Stimulated activated CD4-positive, alpha-beta T cell treated with anti-CD3 and anti-CD28 coated beads, TNF-alpha, amount 100 ng/mL, for 1 hour (primary cell): ENCODE measurements at places on chromosomes 2 and 18.

DNA sequence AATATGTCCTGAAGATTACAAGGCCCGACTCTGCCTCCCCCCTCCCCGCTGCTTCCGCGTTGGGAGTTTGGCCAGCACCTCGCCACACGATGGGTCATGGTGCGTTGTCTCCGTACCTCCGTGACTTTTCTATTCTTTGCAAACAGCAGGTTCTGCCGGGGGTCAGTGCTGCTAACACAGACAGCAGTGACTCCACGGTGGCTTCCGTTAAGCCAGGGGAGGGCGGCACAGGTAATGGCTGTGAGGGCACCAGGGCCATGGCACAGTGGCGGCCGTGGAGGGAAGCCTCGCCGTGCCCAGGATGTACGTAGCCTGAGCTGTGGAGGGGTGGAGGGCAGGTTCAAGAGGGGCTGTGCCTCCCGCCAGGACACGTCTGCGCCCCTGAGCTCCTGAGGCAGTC is 115.5 kb downstream of the NFATC1 start:
- DNase-seq = no peak

GRCh38 chr18:49892148-49892924 is 79.0 kb upstream of the ACAA2 start:
- DNase-seq = no peak

DNA sequence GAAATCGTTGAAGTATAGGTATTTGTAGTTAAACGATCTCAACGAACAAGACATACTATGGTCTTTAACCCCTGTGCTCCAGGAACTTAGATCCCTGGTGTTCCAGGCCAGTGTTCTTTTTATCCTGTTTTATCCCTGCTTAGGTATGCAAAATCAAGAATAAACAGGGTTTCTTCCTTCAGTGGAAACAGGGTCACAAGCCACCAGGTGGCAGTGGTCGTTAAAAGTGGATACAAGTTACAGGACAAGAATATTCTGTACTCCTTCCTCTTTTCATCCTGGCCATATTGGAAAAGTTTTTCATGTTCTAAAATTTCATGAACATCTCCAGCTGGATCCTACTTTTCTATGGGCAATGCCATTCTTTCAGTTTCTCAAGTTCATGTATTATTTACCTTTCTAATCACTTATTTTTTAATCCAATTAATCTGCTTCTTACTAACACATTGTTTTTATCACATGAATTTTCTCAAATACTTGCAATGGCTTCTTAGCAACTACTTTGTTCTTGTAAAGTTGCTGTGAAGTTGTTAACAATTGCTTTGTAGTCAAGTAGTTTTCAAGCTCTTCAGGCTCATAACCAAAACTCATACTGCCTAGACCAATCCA is 16.4 kb upstream of the HNMT start:
- no peak for DNase-seq

- no peak for DNase-seq
Observed at GRCh38 chr18:33918571-33918970, 306.1 kb downstream of the NOL4 start.

DNA sequence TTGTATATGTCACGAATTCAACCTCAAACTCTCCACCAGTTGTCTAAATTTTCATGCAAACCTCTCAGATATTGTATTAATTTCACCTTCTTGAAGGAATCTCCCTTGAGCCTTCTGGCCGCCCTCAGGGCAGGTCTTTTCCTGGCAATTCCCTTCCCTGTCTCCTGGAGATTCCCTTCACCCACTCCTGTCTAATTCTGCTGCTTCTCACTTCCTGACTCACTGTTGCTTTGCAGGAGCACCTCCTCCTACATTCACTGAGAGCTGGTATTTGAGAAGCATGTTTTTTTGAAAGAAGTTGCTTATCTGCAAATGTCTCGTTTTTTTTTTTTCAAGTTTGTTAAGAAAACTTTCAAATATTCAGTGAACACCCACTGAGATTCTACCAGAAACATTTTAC is 79.9 kb upstream of the OTOS start:
- no peak for DNase-seq
